Ascending aorta (tissue), 2 donors: ENCODE measurements at places on chromosomes 4 and X.

DNA sequence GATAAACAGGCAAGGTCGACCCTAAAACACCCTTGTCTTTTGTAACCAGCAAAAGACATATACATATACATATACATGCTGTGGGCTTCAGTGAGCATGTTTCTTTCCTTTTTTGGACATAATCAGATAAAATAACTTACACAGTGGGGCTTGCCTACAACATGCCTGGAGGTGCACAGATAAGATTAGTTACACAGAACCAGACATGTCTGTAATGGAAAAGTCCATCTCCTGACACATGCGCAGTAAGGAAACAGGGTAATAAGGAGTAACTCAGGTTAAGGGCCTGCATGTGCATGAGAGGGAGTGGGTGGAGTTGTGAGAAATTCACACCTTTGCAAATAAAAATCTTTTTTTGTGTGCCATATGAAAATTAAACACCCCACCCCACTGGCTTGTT, 3.4 kb downstream of the UGT2A1 start:
- no peak for DNase-seq

DNA sequence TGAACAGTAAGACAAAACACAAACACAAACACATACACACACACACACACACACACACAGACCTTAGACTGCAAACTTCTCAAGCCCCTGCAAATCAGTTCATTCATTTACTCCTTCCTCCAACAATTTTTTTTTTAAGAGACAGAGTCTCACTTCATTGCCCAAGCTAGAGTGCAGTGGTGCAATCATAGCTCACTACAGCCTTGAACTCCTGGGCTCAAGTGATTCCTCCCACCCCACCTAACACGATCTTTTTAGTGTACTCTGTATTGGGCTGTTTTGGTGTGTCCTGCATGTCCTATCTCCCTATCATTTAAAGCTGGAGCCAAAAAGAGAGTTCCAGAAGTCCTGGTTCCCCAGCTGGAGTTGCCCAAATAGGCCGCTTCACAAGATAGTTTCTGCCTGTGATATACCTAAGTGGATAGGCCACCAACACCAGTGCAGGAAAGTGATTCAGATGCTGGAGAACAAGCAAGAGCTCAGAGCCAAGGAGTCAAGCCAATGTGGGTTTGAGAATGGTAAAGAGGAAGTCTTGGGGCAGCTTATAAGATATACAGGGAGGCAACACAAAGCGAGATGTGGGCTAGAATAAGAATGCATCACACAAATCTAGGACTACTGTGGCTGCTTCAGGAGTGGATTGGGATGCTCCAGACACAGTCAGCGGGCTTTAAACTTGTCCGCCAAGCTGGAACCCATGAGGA, 85.4 kb upstream of the RAPGEF2 start:
- DNase-seq: no peak

DNA sequence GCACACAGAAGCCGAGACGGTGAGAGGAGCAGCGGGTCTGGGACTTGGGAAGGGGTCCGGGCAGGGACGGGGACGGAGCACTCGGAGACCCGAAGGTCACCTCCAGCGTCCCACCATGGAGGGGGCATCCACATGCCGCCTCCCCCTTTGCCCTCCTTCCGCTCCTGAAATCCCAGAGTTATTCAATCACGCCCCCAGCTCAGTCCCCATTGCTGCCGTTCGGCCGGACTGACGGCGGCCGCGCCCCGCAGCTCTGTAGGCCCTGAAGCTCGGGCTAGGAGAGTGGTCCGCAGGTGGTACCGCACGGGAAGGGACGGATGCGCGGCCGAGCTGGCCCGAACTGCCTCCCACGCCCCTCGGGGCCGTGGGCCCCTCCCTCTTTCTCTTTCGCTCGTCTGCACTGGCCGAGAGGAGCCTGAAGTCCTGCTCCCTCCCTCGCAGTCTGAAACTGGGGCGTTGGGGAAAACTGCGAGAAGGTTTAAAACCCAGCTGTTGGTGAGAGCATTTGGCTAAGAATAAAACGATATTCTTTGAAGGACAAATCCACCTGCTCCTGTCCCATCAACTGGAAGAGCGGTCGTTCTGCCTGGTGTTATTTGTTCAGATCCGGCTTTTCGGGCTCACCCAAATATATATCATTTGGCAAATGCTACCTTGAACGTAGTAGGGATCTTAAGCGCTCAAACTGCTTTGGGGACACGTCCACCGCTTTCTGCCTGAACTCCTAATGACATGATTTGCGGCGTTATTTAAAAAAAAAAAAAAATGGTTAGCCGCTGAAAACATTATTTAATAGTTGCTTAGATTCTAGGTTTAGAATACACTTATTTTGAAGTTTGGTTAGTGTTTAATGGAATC, 719 bp downstream of the USO1 start:
- peak; percentile 37 for DNase-seq

DNA sequence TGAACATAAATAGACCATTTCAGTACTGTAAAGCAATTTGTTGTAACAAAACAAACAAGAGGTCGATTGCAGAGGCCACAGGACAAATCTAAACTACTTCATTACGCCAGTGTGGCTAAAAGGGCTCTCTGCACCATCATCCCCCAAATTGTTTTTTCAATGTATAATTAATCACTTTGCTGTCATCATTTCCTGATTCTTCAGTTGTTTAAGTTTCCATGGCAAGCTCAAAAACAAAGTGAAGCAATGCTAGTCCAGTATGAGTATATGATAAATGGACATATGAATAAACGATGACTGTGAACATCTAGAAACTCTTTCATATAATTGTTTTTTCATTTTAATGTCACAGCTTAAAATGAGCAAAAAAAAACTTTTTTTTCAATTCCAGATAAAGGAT, 235.4 kb upstream of the FGF13 start:
- no peak for DNase-seq

DNA sequence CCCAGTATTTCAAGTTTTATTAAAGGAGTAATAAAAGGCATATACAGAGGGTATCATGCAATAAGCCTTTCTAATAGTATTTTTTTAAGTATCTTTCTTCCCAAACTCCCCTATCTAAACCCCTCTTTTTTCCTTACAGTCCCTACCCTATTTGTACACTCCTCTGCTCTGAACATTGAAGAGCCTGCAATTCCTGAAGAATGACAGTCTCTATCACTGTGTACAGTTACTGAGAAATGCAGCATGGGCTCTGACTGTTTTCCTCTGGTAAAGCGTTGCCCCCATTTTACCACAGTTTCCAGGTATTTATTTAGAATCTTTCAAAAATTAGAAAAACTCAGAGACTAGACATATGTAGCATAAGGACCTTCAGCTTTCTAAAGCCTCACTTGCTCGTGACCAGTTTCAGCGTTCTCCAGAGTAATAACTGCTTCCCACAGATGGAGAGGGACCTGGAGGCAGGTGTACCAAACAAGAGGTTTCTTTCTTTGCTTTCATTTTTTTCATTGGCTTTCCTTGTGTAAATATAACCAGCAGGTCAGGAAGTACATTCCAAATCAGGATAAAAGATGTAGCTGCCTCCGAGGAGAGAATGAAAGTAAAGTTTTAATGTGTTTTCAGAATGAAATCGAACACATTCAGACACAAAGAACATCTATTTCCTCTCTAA, 230.8 kb downstream of the CFAP299 start:
- no peak for DNase-seq

GRCh38 chr4:38065176-38065575, 105.0 kb downstream of the PTTG2 start:
- DNase-seq: no peak

GRCh38 chrX:18290200-18290599, 64.3 kb downstream of the SCML2 start:
- no peak for DNase-seq

- DNase-seq: no peak
Observed at GRCh38 chrX:54173791-54174190, 9.3 kb downstream of the FAM120C start.

DNA sequence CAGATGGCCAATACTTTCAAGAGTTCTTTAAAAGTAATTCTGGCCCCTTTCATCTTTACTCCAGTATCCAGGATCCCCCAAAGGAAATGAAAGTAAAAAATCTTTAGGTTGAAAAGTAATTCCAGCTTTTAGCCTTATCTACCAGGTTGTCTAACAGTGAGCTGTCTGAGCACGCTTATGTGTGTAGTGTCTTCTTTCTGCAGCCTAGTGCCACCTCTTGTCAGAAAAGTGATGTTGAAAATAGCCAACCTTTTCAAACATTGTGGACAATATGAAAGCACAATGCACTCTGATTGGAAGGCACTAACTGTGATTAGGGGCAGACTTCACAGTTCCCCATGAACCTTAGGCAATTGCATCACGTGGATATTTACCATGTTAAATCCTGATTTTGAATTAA, 92.1 kb downstream of the RELL1 start:
- no peak for DNase-seq

- DNase-seq: no peak
Observed at GRCh38 chrX:128781506-128781905, 729.3 kb upstream of the ACTRT1 start.

- DNase-seq: no peak
Observed at GRCh38 chr4:40114206-40114605, 57.6 kb downstream of the N4BP2 start.

DNA sequence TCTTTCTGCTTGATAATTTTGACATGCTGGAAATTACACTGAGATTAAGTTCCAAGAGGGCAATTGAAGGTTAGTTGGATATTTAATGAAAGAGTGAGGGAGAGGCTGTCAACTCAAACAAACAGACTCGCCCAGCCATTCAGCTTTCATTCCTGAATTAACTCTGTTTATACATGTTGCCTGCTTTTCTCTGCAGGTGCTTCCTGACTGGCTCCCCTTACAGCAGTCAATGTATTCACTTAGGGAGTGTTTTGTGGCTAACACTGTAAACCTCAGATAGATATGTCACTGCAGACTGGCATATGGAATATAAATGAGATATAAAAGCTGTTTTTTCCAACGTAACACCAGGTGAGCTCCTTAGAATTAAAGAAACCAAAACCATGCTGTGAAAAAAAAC, 28.7 kb downstream of the TMPRSS11A start:
- DNase-seq: no peak

GRCh38 chr4:24373704-24374103, 210.7 kb downstream of the DHX15 start:
- DNase-seq: no peak

- no peak for DNase-seq
Observed at GRCh38 chr4:155073852-155074251, 134.6 kb upstream of the NPY2R start.

DNA sequence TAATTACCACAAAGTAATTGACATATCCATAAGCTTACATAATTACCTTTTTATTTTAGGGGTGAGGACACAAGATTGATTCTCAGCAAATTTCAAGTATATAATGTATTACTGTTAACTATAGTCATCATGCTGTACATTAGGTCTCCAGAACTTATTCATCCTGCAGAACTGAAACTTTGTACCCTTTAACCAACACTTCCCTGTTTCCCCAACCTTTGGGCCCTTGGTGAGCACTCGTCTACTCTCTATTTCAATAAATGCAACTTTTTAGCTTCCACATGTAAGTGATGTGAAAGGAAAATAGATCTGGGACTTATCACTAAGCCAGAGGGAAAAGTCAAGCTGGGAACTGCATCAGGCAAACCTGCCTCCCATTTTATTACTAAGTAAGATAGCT, 33.6 kb upstream of the CCNG2 start:
- DNase-seq: no peak

- DNase-seq: no peak
Observed at GRCh38 chrX:37578045-37578444, 6.6 kb downstream of the LANCL3 start.

GRCh38 chrX:21289232-21289631, 85.0 kb upstream of the CNKSR2 start:
- DNase-seq: no peak

- DNase-seq: no peak
Observed at GRCh38 chr4:184899261-184900134, 73.7 kb upstream of the ACSL1 start.

DNA sequence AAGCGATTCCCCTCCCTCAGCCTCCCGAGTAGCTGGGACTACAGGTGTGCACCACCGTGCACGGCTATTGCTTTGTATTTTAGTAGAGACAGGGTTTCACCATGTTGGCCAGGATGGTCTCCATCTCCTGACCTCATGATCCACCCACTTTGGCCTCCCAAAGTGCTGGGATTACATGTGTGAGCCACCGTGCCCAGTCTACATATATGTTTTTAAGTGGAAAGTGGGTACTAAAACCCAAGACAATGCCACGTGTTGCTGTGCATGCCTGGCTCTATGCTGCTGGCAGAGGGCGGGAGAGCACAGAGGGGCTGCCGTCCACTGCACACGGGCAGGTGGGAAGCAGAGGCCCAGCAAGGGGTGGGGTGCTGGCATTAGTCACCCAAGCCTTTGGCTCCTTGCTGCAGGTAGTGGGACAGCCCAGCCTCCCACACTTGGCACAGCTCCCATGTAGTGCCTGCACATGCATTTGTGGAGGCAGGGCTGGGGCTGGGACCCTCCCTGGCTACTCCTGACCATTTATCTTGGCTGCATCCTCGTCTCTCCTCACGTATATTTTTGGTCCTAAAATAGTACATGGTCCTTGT, 3.5 kb downstream of the EMD start:
- no peak for DNase-seq

- no peak for DNase-seq
Observed at GRCh38 chr4:173213296-173213695, 44.7 kb downstream of the GALNT7 start.

DNA sequence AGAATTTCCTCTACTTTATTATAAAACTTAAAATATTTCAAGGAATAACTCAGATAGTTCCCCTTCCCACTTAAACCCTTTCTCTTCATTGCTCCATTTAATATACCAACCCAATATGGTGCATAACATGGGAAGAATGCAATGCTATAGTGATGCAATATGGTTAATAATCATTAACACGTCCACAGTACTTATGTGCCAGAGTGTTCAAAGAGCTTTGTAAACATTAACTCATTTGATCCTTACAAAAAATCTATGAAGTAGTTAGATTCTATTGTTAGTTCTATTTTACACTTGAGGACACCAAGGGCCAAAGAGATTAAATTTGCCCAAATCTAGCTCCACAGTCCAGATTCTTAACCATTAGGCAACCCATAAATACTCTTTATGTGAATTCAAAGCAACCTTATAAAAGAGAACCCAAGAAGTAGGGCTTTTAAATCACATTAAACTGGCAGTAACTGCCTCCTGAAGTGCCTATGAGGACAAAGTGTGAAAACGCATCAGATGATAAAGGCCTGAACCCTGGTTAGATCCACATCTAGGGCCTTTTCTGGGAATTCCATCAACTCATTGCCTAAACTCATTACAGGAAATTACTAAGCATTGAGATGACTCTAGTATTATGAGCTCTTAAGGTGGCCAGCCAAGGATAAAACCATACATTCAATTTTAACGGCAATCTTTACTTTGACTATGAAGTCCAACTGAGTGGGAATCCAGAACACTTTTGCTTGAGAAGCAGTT, 94.3 kb downstream of the AREG start:
- no peak for DNase-seq

DNA sequence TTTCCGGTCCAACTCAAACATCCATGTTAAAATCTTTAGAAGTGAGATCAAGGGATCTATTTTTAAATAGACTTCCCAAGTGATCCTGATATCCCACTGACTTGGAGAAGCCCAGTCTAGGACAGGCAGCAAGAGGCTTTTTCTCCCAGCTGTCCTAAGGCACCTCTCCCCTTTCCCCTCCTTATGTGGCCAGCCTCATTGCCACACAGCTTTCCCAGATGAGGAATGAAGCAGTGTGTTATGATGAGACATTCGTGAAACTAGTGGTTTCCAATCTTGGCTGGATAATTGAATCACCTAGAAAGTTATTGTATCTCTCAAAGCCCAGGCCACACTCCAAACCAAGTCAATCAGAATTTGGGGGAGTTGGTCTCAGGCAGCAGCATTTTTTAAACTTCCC, 16.8 kb upstream of the HSD17B13 start:
- no peak for DNase-seq
